ENCODE measurements at places on chromosomes 2 and 18. TPM values are rescaled to one million over a fixed set of nuclear protein-coding genes. Genes with fewer than 3 reads are reported as not detected.
A peak's percentile ranks its signal among the peaks of the same experiment; 100 is the strongest.

SERPINB4 gene
- not detected for total RNA-seq

POTEJ gene
- total RNA-seq: not detected

DNA sequence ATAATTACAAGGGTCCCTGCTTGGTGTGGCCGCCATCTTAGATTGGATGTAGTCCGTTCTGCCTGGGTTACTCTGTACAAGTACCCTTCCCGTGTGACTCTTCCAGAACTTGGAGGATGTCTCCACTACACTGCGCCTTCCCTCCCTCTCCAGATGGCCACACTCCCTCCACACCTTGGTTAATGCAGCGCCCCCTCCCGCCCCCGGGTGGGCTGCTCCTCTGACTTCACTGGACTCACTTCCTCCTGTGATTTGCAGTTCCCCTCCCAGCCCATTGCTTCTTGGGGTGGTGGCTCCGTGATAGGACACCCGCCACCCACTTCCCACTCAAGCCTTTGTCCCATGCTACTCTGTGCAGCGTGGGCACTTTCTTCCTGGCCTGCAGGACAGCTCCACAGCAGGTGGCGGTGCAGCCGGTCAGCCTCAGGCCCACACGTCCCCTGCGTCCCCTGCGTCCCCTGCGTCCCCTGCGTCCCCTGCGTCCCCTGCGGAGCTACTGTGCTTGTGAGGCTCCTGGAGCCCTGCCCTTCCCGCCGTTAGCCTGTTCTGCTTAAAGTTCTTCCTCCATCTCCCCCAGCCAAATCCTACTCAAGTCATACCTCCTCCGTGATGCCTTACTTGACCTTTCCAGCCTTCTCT is 130.5 kb upstream of the SIX3 start:
- H3K27ac ChIP-seq: no peak overlapping the region
- peaks cover 2% of the 10 kb centered on the region for H3K4me1 ChIP-seq
- H3K4me3 ChIP-seq: no peak overlapping the region
- no peak for DNase-seq
- H3K27me3 ChIP-seq: peaks cover 2% of the 10 kb centered on the region

- no peak overlapping the region for H3K27ac ChIP-seq
- no peak overlapping the region for H3K4me3 ChIP-seq
- H3K4me1 ChIP-seq: no peaks in the 10 kb centered on the region
- DNase-seq: no peak
- no peaks in the 10 kb centered on the region for H3K36me3 ChIP-seq
Measured at GRCh38 chr2:32051836-32052439, 11.4 kb upstream of the SPAST start.

TGFA gene
- total RNA-seq: not detected

GRCh38 chr2:58206785-58207184 is 34.3 kb downstream of the FANCL start:
- H3K4me3 ChIP-seq: no peak overlapping the region
- H3K36me3 ChIP-seq: peaks cover 4% of the 10 kb centered on the region
- no peak for DNase-seq

ARHGAP28 gene
- not detected for total RNA-seq

DNA sequence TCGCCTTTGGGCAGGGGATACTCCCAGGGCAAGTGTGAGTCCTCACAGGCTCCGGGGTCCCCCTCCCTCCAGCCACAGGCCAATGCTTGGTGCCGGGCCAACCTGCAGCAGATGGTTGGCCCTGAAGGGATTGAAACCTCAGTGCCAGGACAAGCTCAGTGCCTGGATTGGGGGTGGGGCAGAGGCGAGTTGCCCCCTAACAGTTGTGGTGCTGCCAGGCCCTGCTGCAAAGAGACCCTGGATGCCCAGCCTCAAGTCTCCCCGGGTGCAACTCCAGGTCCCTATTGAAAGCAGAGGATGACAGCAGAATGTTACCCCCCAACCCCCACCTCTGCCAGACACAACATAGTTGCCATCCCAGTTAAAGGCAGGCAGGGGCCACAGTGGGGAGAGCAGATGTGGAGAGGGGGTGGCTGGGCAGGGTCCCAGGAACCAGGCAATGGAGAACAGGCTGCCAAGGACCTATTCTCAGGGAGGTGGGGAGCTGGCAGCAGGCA is 9.5 kb upstream of the RNF103 start:
- no peak for DNase-seq
- no peak overlapping the region for H3K27ac ChIP-seq
- no peaks in the 10 kb centered on the region for H3K36me3 ChIP-seq
- no peaks in the 10 kb centered on the region for H3K4me1 ChIP-seq
- H3K27me3 ChIP-seq: no peaks in the 10 kb centered on the region

GRCh38 chr2:74576211-74576862 is 21.8 kb downstream of the DOK1 start:
- H3K27me3 ChIP-seq: no peaks in the 10 kb centered on the region
- peaks cover 57% of the 10 kb centered on the region for H3K4me1 ChIP-seq
- 0 out of 2 replicates have a peak overlapping the region, but pooled peaks have one; percentile 67 for H3K27ac ChIP-seq
- no peak overlapping the region for H3K4me3 ChIP-seq
- no peak for DNase-seq

DNA sequence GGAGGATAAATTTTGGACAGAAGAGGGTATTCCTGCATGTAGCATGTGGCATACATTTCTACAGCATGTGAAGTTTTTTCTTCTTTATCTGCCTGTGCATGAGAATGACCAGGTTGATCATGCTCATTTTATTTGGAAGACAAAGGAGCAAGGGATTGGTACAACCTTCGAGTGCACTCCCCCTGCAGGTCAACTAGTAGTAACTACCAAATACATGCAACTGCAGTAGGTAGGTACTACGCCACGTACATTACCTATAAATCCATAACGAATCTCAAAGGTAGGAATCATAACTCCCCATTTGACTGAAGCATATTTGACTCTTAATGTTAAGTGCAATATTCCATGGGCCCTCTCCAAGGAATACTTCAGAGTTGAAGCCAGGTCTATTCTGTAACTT is 763.9 kb downstream of the TSN start:
- DNase-seq: no peak
- no peaks in the 10 kb centered on the region for H3K36me3 ChIP-seq
- no peaks in the 10 kb centered on the region for H3K4me1 ChIP-seq
- no peak overlapping the region for H3K4me3 ChIP-seq

AQP12A gene
- not detected for total RNA-seq

DNA sequence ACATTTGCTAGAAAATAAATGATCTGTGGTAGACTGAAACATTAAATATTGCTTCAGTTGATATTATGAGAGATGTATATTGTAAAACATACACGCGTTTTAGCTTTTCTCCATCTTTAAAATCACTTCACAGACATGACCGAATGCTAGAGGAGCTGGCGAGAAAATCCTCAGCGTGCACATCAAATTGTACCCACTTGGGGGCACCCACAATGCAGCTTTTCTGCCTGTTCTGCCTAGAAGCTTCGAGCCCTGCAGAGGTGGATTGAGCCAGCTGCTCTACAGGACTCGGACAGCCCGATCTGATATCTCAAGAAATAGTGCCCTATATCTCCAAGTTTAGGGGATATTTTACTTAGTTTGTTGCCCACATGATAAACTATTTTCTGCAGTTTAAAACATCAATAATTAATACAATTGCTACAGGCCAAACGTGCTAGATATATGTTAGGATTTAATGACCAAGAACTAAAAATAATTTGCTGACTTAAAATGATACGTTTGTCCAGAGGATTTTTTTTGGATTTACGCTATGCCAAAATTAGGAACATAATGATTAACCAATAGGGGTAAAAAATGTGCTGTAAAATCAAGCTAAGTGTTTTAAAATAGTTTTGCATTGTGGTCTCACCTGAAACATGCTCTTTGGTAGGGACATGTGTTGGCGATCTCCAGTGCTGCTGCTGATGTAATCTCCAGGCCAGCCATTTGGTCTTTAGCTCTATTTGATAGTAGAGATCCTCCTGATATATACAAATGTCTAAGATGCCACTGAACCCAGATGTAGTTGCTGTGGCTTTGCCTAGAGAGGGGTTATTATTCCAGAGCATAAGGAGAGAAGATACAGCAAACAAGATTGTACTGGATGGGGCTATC is 22.3 kb upstream of the ATP5MC3 start:
- H3K4me1 ChIP-seq: no peaks in the 10 kb centered on the region
- H3K36me3 ChIP-seq: no peaks in the 10 kb centered on the region
- H3K4me3 ChIP-seq: no peak overlapping the region
- H3K27me3 ChIP-seq: no peaks in the 10 kb centered on the region
- no peak overlapping the region for H3K27ac ChIP-seq

REG3A gene
- total RNA-seq: not detected

DNA sequence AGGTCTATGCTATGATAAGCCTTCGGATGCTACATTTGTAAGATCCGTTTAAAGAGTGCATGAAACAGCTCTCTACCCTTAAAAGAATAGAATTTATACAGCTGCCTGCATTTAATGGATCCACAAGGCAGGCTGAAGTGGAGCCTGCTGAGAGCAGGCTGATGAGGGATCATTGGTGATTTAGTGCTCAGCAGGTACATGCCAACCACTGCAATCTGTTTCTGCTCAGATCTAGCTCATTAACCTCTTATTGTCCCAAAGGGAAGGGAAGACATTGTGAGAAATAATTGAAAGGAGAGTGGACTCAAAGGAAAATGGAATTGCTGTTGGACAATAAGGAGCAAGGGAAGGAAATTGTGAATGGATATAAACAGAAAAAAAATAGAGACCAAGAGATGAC is 822.6 kb downstream of the TRIB2 start:
- H3K4me3 ChIP-seq: no peak overlapping the region
- peaks cover 4% of the 10 kb centered on the region for H3K4me1 ChIP-seq
- H3K27me3 ChIP-seq: no peaks in the 10 kb centered on the region

DNA sequence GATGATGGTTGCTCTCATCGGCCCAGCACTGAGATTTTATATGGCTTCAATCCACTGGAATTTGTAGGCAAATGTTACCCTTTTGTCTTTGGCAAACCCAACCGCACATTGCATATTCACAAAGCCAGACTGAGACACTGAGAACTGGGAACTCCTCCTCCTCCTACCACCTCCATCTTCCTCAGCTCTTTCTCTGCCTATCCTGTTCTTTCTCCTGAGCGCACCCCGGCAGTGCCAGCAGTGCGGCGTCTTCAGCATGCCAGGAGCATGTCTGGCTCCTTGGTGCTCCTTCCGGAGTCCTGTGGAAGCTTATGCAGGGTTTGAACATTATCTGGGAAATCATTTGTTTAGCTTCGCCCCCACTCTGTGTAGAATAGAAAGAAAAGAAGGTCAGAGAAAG is 50.8 kb downstream of the TRIB2 start:
- DNase-seq: no peak
- H3K4me3 ChIP-seq: no peak overlapping the region
- no peaks in the 10 kb centered on the region for H3K27me3 ChIP-seq
- no peaks in the 10 kb centered on the region for H3K36me3 ChIP-seq
- H3K4me1 ChIP-seq: no peaks in the 10 kb centered on the region
- no peak overlapping the region for H3K27ac ChIP-seq

GRCh38 chr18:61595615-61596251 is 262.5 kb downstream of the CDH20 start:
- no peak for DNase-seq
- no peak overlapping the region for H3K27ac ChIP-seq
- H3K4me1 ChIP-seq: no peaks in the 10 kb centered on the region
- H3K4me3 ChIP-seq: no peak overlapping the region
- H3K36me3 ChIP-seq: no peaks in the 10 kb centered on the region

DNA sequence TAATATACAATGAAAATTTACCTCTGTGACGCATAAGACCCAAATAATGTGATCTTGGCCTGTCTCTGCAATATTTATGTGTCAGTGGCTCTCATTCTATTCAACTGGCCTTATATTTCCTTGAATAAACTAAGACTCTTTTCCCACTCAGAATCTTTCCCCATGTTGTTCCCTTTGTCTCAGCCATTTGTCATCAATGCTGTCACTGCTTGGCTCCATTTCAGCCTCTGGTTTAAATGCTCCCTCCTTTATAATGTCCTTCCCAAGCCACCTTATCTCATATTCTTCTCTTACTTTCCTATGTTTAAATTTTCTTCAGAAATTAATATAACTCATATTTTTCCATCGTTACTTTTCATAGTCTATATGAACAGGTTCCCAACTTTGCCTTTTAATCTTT is 158.3 kb upstream of the DTNA start:
- no peak overlapping the region for H3K4me3 ChIP-seq
- no peak for DNase-seq
- H3K4me1 ChIP-seq: no peaks in the 10 kb centered on the region
- H3K27me3 ChIP-seq: no peaks in the 10 kb centered on the region

CYP26B1 gene
- not detected for total RNA-seq

DNA sequence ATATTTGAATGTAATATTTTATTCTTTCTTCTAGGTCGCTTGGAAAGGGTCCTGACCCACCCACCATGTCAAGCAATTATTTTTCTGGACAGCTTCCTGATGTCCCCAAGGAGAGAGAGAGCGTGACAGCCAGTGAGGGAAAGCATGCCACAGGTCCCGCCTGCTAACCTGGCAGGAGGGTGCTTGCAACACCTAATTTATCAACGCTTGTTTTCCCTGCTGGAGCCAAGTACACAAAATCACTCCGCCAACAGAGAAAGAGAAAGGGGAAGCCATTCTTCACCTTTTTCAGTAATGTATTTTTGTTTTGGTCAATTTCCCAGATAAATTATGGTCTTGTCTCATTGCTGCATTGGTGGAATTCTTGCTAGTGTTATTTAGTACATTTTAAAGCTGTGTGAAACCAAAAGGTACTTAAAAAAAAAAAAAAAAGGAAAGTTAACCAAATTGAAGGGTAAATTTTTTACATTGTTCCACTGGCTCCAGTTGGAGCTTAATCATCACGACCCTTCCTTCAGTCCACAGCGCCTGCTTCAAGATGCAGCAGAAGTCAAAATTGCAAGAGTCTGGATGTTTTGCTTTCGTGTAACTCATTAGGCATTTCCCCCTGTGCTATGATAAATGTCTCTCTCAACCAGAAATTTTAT is 88.5 kb upstream of the COPS8 start:
- no peak for DNase-seq
- H3K36me3 ChIP-seq: no peaks in the 10 kb centered on the region
- H3K4me3 ChIP-seq: no peak overlapping the region
- no peaks in the 10 kb centered on the region for H3K4me1 ChIP-seq
- no peaks in the 10 kb centered on the region for H3K27me3 ChIP-seq
